ENCODE measurements at places on chromosomes 16 and 17. TPM values are rescaled to one million over a fixed set of nuclear protein-coding genes. Genes with fewer than 3 reads are reported as not detected.
A peak's percentile ranks its signal among the peaks of the same experiment; 100 is the strongest.

DNA sequence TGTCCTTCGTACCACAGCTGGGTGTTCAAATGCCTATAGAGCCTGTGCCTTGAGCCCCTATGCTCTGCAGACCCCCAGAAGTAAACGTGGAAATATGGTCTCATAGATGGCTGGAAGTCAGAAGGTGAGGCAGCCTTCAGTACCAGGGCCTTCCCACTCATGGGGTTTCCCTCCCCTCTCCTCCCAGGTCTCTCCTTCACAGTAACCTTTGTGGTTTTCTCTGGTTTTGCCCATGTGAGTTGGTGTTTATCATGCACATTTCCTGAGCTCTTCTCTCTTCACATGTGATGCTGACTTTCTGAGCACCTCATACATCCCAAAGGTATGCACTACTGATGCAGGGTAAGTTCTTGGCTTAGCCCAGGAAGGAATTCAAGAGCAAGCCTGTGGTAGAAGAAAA, 35.4 kb downstream of the TMEM114 start:
- no peak for DNase-seq

- no peak for DNase-seq
These were observed 115.9 kb downstream of the LITAF start for GRCh38 chr16:11470676-11471415.

GRCh38 chr16:5977329-5977728, 879.7 kb upstream of the EEF2KMT start:
- no peak for DNase-seq

DNA sequence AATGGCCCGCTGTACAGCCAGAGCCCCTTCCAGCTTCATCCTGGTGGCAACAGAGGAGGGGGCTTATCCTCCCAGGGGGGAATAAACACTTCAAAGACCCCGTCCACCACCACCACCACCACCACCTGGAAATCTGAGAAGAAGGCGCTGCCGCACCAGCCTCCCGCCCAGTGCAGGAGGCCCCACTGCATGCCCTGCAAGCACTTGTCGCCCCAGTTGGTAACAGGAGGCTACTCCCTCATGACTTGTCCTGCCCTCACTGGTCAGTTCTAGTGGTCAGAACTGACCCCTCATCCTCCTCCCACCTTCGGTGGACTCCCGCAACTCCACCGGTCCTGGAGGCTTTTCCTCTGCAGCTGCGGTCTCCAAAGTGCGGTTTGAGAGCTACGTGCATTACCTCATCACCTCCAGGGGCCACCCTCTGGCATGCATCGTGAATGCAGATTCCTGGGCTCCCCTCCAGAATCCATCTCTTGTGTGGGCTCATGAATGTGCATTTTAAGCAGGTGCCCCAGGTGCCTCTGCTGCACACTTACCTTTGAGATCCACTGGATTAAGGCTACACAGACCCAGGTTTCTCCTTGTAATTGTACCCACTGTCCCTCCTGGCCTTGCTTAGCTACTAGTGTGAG, 71.8 kb downstream of the SRCIN1 start:
- DNase-seq = peak; percentile 15

DNA sequence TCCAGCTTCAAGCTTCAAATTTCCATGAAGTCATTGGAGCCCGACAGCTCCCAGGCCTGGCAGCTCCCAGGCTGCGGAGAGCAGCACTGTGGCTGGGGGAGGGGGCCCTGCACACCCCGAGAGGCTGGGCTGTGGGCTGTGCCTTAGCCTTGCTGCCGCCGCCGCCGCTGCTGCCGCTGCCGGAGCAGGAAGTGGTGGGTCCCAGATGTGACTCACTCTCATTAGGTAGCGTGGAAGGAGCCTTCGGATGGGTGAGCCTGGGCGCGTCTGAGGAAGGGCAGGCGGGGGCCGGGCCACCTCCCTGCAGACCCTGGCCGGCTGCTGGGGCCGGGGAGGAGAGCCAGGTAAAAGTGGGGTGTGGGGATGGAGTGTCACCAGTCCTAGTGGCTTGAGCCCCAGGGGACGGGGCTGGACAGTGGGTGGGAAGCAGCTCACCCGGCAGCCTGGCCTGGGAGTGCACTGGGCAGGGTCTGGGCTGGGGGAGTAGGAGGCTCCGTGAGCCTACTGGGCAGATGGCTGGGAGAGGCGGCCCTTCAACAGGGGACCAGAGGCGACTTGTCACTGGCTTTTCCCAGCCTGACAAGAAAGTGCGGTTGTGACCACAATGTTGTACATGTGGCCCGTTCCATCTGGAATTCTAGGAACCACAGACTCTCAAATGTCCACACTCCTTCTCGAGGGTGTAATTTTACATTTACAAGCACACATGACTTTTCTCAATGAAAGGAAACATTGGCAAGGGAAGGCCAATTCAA, at the start of gene ADCY7:
ADCY7 (plus strand) TSS at position 215 of the 755 bp plus-strand sequence. CDS start 21,629 bp downstream, outside the sequence.
- DNase-seq = peak; percentile 69

DNA sequence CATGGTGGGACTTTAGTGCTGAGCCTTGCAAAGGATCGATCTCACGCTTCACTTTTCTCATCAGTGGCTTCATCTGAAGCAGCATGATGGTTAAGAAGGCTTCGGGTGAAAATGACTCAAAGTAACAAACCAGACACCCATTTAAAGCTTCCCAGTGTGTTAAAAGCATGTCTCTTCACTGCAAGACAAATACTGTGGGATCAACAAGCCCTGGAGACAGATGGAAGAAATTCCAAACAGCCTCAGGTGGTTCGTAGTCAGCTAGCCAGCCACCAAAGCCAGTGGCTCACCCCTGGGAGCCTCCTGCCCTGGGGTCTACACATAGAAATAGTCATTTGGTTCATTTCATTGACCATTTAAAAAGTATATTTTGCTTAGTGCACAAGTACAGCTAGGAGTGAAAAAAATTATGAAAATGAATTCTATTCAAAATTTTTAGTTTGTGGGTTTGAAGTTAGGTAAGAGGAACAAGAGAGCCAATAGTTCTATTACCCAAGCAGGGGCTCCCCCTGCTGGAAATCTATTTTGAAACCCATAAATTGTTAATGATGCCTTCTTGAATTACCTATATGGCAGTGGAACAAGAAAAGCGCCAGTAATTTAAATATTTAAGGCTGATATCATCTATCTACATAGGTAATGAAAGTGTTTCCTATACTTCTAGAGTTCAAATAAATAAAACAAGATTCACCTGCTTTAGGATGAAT, 51.6 kb downstream of the PMP22 start:
- no peak for DNase-seq

- DNase-seq = no peak
These were observed 207.0 kb upstream of the IRX3 start for GRCh38 chr16:54493594-54493993.

GRCh38 chr16:14961405-14962186, 13.2 kb upstream of the PDXDC1 start:
- DNase-seq = no peak

DNA sequence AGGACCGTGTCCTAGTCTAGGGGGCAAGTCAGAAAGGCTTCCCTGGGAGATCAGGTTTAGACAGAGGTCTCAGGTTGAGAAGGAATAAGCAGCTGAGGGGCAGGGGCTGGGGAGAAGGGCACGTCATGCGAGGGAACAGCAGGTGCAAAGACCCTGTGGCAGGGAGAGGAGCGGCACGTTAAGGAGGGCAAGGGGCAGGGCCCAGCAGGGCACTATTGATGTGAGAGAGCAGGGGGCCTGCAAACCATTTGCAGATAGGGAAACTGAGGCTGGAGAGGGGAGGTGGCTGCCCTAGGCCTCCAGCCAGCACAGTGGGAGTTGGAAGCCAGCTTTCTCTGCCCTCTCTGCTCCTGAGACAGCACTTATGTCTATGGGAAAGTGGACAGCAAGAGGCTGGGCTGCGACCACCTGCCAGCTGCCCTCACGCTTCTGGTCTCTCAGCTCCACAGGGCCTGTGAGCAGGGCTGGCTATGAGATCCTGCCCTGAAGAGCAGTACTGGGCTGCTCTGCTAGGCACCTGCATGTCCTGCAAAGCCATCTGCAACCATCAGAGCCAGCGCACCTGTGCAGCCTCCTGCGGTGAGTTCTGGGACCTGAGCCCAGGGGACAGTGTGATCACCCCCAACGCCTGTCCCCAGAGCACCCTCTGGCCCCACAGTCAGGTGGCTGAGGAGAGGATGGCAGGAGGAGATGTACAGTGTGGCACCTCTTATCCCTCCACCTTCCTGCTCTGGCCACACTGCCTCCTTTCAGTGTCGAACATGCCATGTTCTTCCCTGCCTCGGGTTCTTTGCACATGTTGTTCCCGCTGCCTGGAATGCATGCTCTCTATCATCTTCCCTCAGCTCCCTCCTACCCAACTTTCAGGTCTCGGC, 61.5 kb downstream of the USP22 start:
- DNase-seq = peak; percentile 34

- DNase-seq = no peak
These were observed 653 bp downstream of the FANCA start for GRCh38 chr16:89815639-89816348.

DNA sequence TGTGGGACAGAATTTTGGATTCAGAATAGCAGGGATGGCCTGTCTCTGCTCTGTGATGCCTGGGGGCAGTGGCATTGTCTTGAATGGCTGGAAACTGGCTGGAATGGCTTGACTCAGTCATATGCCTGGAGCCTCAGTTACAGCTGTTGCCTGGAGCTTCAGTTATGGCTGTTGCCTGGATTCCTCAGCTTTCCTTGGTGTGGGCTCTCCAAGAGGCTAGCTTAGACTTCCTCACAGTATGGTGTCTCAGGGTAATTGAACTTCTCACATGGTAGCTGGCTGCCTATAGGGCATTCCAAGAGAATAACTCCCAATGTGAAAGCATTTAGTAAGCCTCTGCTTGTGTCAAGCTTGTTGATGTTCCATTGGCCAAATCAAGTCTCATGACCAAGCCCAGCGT, 21.1 kb downstream of the KRT23 start:
- no peak for DNase-seq

GRCh38 chr16:68406458-68407152, 41.7 kb downstream of the SMPD3 start:
- no peak for DNase-seq

DNA sequence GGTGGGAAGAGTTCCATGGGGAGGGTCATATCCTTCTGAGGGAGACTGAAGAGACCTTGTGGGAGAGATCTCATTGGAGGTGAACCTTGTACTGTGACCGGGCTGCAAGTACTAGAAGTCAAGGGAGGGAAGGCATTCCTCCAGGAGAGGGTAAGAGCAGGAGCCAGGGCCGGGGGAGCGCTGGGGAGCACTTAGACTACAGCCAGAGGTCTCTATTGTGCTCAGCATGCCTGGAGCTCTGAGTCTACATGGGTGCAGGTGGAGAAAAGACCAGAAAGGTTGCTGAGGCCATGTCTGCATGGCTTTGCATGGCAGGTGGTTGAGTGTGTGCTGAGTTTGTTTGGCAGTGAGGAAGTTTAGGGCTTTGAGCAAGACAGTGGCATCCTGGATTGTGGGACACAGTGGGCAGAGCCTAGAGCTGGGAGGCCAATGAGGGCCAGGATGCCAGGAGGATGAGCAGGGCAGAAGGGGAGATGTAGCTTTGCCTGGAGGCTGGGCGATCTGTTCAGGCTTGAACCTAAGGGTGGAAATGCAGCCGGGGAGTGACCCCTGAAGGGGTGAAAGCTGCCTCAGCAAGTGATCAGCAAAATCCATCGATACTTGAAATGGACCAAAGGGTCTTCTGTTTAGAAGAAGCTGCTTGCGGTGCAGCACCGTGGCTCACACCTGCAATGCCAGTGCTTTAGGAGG, 317.4 kb upstream of the TNRC6C start:
- DNase-seq = no peak

DNA sequence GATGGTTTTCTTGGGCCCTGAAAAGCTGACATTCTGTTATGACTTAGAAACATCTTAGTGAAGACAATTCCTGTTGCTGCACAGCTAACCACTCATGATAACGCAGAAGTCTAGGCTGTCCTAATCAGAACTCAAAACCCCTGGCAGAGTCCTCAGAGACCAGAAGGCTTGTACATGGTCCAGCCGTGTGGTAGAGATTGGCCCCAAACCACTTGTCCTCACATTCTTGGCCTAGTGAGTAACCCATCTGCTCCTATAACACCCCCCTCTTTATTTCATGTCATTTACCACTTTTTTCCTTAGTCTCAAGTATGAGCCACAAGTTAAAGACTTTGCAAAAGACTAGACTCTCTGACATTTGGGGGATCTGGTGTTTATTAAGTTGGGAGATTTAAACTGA, 116.5 kb upstream of the ADAMTS18 start:
- DNase-seq = no peak

DNA sequence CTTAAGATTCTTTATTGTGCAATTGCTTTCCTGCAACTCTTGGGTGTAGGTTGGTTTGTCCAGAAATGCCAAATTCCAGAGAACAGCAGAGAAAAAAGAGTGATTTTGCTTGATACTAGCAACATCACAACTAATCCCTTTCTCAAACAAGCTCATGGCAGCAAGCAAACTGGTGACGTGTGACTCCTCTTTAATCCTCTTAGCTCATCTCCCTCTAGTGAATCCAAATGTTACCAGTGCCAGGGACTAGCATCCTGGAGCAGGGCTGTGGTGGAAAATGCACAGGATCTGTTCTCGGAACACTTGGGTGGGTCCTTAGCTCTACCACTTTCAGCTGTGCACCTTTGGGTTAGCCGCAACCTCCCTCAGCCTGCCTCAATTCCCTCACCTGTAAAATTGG, 204.0 kb upstream of the CCL2 start:
- no peak for DNase-seq

- no peak for DNase-seq
These were observed 44.9 kb downstream of the SSH2 start for GRCh38 chr17:29885031-29885640.

DNA sequence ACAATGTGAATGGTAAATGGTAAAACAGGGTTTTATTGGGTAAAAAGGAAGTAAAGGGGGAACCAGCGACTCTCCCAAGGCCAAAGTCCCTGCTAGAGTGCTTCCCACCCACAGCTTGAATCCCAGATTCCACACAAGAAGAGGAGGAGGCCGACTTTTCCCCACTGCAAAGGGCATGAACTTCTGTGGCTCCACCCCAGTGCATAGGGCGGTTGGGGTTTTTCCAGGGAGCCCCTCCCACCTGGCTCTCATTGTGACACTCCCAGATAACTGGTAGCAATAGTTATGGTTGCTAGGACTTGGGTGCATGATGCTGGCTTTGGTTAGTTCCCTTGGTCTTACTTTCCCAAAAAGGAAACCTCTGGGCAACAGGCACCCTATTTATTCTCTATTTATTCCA, 666.0 kb upstream of the CA10 start:
- no peak for DNase-seq

DNA sequence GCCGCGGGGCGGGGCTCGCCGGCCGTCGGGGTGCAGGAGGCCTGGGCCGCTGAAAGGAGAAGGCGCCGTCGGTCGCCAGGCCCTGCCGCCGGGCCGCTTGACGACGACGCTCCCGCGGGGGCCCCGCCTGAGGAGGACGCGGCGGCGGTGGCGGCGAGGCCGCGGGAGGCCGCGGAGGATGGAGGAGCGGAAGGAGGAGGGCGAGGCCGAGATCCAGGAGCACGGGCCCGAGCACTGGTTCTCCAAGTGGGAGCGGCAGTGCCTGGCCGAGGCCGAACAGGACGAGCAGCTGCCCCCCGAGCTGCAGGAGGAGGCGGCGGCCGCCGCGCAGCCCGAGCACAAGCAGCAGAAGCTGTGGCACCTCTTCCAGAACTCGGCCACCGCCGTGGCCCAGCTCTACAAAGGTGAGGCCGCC, 430 bp downstream of the HAPSTR1 start:
- DNase-seq = peak; percentile 48

- DNase-seq = no peak
These were observed 24.6 kb downstream of the CMIP start for GRCh38 chr16:81469183-81469677.

The ADGRG1 gene
- 19.4 TPM for total RNA-seq

The APOH gene
- total RNA-seq = not detected

The GLG1 gene
- total RNA-seq = 82.8 TPM

The ABCA9 gene
- 4.2 TPM for total RNA-seq

The LPO gene
- not detected for total RNA-seq

The TEKT1 gene
- total RNA-seq = not detected

The ELMO3 gene
- total RNA-seq = 0.26 TPM

The PCYT2 gene
- total RNA-seq = 10.2 TPM

The DDX19B gene
- 18.9 TPM for total RNA-seq

Measured in psoas muscle (tissue), 8 donors.